ENCODE measurements at places on chromosomes 7 and 10.

DNA sequence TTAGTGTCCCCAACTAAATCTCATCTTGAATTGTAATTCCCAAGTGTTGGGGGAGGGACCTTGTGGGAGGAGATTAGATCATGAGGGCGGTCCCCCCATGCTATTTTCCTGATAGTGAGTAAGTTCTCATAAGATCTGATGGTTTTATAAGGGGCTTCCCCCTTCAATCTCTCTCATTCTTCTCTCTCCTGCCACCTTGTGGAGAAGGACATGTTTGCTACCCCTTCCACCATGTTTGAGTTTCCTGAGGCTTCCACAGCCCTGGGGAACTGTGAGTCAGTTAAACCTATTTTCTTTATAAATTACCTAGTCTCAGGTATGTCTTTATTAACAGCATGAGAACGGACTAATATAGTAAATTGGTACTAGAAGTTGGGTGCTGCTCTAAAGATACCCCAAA is 365.6 kb downstream of the ANKRD7 start:
- DNase-seq: no peak

DNA sequence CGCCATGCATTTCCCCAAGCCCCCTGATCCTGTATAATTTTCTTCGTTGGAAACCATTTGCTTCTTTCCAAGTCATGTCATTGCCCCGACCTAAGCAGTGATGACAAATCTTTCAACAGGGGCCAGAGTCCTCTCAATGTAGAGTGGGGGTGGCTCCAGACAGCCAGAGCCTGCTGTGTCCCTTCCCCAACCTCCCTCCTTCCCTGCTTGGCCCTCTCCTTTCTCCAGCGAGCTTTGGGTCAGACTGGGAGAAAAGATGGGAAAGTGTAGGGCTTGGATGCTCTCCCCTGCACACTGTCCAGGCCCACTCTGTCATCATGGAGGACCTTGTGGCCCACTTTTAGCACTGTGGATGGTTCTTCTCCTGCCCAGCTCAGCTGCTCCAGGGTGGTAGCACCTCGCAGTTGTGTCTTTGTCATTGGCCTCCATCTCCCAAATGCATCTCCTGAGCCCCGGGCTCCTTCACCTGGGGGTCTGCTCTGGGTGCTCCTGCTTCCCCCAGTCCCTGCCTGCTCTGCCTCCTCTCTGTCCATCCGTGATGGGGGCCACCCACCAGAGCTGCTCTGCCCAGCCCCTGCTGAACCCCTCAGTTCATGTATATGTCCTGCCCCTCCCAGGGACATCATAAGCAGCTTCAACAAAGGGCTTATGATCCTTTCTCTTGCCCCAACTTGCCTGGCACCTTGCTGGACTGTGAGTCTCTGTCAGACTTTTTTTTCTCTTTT is 37.5 kb downstream of the BTBD16 start:
- no peak for DNase-seq

DNA sequence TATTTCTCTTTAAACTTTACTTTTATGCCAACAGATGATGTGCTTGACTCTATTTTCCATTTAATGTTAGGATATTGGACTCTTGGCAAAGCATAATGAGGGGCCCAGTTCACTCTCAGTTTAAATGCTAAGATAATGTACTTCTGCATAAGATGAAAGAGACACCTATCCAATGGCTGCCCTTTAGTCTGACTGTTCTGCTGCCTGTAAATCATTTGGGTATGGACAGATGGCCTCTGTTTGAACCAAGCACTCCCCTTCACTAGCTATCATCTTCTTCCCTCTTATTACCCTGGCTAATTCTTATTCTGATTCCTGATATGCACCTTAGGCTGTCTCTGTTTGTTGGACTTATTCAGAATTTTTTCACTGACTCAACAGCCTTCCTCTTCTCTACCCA is 72.1 kb downstream of the SEM1 start:
- no peak for DNase-seq

DNA sequence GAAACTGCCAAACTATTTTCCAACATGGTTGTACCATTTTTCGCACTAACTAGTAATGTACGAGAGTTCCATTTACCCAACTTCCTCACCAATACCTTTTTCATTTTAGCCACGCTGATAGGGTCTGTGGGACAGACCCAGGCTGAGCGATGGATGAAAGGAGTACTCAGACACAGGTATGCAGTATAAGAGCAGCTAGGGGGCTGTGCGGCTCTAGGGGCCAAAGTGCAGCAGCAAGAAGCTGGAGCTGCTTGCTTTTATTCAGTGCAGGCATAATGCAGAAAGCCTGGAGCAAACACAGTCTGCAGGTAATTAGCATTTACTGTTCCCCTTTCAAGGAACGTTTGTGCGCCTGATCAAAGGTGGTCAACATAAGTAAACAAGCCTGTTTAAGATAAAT is 21.0 kb downstream of the UCMA start:
- no peak for DNase-seq

- no peak for DNase-seq
These were observed 41.7 kb downstream of the SP8 start for GRCh38 chr7:20744954-20745446.

DNA sequence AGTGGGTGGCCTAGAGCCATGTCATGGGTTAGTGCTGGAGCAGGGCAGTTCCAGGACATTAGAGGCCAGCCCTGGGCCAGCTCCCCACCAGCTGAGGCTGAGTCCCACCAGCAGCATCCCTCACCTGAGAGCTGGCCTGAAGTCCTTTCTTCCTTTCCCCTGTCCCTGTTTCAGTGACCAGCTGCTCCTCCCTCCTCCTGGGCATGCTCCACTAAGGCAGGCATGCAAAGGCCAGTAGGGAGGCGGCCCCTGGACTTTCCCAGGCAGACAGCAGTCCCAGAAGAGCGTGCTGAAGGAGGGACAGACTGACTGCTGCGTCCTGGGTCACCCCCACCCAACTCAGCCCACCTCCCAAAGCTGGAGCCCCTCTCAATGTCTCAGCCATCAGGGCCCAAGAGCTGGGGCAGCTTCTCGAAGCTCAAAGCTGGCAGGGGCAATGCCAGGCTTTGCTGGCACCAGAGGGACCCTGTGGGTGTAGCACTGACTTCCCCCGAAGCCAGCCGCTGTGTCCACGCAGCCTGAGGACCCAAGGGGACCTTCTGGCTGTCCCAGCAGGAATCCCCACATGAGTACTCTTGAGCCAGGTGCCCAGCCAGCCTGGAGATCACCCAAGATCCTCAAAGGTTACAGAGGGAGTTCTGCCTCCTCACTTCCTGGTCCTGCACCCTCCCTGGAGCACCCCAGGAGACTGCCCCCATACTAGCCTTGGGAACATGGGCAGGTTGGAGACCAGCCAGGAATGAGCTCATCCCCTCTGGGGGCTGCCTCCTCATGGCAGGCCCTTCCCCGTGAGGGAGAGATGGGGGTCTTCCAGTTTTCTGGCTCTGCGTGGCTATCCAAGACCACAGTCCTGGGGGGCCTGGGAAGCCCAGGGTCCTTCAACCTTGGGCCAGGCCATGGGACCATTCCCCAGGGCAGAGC is 35.2 kb upstream of the RET start:
- DNase-seq: no peak

GRCh38 chr7:98467570-98468312 is 66.9 kb upstream of the BAIAP2L1 start:
- no peak for DNase-seq

GRCh38 chr7:127504715-127505114 is 80.7 kb downstream of the GCC1 start:
- DNase-seq: no peak

- DNase-seq: no peak
These were observed 50.8 kb upstream of the ABLIM1 start for GRCh38 chr10:114708717-114709335.

DNA sequence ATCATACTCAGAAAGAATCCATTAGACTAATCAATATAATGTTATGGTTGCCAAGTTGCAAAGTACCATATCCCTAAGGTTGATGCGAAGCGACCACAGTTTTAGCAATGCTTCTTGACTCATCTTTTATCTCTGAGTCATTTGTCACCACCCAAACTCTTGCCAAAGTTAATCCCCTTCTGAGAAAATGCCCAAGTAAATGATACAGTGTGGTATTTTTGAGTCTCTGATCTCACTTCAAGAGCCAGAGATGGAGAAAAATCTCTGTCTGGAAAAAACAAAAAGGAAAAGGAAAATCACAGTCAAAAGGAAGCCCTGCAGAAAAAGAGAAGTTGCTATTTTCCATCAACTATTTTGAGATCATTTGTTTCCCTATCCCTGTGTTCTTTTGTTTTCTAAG is 26.7 kb upstream of the OTUD1 start:
- DNase-seq: no peak

- no peak for DNase-seq
These were observed 471.7 kb downstream of the GRM8 start for GRCh38 chr7:126780993-126781392.

DNA sequence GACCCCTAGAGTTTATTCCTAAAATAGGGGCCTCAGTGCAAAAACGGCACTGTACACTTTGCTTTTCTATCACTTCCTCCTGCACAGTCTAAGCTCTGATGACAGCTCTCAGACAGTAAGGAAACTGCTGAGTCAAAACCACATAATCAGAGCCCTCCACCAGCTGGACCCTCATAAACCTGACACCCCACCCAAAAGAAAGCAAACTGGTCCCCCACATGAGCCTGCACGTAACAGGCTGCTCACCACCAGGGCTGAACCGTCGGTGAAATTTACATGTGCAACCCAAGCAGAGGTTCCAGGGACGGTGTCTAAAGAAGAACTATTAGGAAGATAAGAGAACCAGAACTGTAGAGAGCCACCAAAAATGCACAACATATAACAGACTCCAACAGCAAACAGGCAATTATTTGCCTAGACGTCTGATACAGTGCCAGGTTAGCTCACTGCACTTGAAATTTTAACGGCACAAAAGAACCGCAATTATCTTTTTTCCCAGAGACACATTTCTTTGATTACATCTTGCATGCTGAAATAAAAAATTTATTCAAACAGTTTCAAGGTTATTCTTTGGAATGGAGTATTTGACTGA is 19.6 kb downstream of the SGMS1 start:
- DNase-seq: no peak

DNA sequence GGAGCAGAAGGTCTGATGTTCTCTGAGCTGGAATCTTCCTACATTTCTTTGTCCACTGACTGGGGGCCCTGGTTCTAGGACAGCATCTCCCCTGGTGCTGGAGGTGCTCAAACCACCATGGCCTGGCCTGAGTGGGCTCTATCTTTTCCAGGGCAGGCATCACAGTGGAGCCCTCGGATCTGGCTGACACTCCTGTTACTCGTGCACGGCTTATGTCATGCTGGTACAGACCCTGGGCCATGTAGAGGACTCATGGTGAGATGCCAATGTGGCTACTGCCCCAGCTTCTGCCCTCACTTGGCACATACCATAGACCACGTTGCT is 96.0 kb downstream of the HIPK2 start:
- no peak for DNase-seq

DNA sequence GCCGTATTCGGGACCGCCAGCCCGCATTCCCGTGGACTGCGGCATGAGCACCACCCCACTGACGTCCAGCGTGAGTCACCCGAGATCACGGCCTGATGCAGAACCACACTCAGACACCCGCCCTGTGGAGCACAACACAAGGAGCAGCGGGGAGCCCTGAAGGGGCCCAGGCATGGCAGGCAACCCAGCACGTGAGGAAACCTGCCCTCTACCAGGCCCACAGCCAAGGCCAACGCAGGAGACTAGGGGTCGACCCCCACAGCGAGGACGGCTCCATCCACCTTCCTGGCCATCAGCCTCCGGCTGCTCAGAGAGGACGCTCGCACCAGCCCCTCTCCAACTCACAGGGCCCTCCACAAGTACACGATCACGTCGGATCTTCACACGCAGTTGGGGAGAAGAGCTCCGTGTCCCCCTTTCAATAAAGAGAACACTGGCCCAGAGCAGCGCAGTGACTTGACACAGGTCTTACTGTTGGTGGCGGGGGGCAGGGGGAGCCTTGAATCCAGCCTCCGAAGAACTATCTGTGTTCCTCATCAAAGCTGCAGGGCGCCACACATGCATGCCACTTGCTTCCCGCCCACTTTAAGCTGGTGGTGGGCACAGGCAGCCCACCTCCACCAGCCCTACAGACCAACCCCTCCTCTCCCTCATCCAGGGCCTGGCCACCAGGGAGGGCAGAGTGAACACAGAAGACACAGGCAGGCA is 22.0 kb downstream of the MAD1L1 start:
- DNase-seq: no peak

DNA sequence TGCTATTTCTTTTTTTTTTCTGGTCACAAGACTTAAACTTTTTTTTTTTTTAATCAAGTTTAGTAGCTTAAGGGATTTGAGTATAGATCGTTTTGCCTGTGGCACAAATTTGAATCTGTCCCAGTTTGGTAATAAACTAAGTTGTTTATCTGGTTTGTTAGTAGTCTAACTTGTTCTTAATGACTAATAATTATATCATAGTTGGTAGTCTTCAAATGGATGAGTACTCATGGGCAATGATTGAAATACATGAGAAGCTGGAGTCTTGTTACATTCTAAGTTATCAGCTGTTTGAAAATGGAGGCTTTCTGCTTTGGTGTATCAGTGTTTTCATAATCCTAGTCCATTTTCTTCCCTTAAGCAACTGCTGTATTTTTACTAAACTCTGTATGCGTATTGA is 12.3 kb downstream of the BTAF1 start:
- no peak for DNase-seq

DNA sequence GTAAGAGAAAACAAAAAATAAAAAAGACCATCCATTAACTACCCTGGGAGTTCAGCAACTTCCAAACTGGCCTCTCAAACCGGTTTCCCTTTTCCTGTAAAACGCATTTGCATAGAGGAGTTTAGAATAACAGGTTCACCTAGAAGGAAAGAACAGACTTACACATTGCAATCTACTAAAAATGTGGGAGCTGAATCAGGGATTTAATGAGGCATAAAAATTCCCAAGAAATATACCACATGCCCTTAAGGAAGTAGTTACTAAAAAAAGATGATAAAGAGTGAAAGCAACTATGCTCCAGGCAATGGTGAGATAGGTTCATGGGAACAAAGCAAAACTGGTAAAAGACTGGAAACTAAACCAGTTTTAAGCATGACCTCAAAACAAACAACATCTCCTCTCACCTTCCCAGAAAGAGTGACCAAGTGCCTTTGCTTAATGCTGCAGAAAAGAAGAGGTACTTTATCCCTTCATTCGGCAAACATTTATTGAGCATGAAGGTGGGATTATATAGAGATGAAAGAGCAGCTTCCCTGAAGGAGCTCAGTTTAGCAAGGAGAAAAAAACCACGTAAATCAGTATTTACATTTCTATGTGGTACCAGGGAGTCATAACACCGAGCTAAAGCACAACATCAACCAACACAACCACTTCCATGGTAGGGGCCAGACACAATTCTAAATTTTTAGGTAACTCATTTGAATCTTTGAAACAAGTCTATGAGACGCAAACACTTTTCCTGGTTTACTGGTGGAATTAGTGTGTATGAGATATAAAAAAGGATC is 152.8 kb downstream of the SGMS1 start:
- DNase-seq: no peak

- no peak for DNase-seq
These were observed 7.5 kb downstream of the HOXA4 start for GRCh38 chr7:27123007-27123476.
